ENCODE measurements at places on chromosomes 2 and 18.

DNA sequence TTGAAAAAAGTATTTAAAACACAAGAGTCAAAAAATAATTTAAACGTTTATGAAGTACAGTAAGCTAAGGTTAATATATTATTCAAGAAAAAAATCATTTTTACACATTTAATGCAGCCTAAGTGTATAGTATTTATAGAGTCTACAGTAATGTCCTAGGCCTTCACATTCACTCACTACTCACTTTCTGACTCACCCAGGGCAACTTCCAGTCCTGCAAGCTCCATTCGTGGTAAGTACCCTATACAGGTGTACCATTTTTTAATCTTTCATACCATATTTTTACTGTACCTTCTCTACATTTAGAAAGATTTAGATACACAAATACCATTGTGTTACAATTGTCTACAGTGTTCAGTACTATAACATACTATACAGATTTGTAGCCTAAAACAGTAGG, 20.9 kb upstream of the RPRD1A start:
- DNase-seq: no peak

GRCh38 chr2:130829015-130829414, 7.7 kb upstream of the ARHGEF4 start:
- DNase-seq: no peak

DNA sequence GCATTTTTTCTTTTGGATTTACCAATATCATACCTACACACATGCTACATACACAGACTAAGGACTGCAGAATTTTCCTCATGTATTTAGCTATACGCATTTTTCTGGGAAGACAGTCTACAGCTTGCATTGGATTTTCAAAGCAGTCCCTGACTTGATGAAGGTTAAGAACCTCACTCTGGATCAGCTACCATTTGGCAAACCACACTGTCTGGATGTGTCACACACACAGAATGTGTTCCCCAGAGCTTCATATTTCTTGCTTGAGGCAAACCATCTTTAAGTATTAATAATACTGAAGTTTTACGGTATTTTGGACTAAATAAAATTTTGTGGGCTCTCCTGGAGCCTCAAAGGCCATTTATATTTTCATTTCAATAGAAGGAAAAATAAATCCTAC, 102.3 kb downstream of the TCF4 start:
- DNase-seq: no peak

GRCh38 chr2:219965287-219966194, 338.1 kb downstream of the SLC4A3 start:
- DNase-seq: no peak

- no peak for DNase-seq
These were observed 19.5 kb upstream of the GLS start for GRCh38 chr2:190860985-190861680.
